ENCODE measurements at places on chromosomes 3 and 15.

DNA sequence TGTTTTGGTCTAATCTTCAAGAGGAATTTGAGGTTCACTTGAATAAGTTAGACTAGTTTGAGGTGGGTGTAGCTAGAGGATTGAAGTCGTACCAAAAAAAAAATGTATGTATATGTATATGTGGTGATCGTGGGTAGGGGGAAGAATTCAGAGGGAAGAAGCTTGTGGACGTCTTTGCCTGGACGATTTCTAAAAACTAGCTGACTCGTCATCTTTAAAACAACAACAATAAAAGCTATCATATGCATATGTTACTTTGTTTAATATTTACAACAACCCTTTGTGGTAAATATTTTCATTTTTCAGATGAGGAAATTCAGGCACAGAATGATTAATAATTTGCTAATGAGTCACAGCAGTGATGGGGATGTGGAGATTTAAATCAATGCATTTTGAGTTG is 18.1 kb downstream of the RNF111 start:
- no peak for DNase-seq

DNA sequence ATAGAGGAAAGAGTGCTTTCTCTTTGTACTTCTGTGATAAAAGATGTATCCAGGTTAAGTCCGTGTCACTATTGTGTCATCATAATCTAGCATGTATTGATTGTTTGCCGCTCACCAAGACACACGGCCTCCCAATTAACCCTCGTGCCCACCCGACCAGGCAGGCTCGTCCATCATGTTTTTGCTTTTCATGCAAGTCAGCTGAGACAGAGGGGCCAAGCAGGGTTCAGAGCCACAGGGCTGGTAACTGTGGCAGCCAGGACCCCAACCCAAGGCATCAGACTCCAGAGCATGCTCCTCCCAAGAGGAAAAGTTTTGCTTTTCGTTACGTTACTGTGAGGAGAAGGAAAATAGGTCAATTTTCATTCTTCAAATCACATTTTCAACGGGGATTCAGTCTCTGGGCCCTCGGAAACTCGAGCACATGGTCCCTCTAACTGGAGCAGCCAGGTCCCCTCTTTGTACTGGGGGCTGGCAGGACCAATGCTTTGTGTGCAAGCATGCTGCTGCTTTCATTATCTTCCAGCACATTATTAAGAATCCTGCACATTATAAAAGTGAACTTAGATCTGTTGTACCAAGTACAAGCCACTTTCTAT is 161.1 kb upstream of the TOPAZ1 start:
- DNase-seq: no peak

DNA sequence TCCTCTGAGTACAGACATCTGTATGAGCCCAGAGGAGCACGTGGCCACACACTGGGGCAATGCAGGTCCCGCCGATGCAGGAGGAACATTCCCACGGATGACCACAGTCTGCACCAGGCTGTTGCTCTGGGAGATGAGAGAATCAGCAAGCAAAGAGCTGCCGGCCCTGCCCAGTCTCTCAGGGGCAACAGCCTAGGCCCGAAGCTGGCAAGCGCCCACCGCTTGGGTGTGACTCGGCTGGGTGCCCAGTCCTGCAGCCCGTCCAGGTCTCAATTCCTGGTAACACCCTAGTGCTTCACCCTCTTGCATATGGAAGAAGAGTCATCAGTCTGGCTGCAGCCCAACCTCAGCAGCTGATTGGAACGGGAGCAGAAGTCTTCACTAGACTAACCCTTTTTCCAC is 153.7 kb upstream of the HES1 start:
- no peak for DNase-seq

DNA sequence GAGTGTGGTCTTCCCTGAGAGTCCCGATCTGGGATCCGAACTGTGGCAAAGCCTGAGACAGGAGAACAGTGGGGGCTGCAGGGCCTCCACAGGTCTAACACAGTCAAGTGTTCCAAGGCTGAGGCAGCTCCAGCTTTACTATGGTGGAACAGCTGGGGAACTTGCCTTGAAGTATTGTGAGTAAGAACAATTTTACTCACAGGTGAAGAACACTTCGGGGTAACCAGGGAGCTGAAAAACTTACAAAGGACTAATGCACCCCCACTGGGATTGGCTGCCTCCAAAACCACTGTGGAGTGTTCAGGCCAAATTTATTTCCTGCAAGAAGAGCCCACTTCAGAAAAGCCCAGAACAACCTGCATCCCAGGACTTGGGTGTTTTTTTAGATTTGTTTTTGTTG is 25.4 kb downstream of the ZIC4 start:
- no peak for DNase-seq

DNA sequence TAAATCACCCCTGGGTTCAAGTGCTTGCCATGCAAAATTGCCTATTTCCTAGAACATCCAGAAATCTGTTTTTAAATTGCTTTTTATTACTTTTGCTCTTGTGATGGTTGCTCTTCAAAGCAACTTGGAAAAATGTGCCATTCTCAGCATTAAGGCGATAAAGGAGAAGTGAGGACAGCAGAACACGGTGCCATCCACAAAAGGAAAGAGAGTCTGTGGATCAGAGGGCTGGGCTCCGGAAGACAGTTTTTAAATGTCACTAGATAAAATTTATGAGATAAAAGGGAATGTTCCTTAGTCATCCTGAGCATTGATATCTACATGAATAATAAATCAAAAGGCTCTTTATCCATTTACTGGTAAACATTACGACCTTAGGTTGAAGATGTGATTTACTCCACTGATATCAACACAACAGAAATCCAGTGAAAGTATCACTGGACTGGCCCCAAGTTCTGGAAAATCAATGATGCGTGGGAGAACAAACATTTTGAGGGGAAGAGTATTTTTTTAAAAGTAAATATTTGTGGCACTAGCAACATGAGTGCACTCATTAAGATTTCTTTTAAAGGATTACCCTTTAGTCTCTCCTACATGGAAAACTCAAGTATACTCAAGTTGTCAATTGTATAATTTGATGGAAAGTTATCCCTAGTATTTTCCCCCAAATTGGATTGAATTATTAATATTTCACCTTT is 554.7 kb downstream of the FHIT start:
- no peak for DNase-seq

Measured in activated CD4-positive, CD25-positive, alpha-beta regulatory T cell (primary cell).